Memory B cell (primary cell): ENCODE measurements at places on chromosomes 2 and 18.

GRCh38 chr2:207975921-207976320 lies 49.4 kb downstream of the PLEKHM3 start:
- no peak for DNase-seq

DNA sequence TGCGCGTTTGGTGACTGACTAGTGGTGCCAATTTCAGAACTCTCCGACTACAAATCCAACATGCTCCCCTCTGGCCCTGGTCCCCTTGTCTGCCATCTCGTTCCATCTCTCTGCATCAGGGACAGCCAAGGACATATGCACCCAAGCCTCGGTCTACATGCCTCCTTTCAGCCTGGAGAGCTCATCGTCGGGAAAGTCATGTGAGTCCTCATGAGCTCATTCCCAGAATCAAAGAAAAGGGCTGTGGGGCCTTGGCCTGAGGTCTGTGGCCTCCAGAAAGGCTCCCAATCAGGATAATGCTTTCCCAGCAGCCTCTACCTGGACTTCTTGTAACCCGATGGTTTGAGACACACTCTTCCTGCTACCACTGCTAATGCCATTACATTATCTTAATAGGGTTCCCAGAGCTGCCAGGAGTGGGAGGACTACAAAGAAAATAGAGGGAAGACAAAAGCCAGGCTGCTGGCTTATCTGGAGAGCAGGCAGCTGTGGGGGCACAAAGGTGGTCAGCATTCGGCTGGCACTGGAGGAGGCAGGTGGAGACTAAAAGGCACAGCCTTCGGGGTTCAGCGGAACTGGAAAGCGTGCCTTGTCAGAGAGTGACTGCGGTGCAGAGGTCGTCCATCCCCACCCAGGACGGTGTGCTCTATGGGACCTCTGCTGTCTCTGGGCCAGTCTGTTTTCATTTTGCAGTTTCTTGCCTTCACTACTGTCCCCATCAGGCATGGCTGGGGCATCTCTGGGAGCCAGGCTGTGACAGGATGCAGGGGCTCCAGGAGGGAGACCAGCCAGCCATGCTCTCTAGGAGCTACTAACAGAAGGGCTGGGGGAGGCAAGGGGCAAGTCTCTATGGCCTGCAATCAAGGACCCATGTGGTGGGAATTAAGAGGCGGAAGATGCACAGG lies 104.4 kb upstream of the SMAD2 start:
- DNase-seq: no peak

DNA sequence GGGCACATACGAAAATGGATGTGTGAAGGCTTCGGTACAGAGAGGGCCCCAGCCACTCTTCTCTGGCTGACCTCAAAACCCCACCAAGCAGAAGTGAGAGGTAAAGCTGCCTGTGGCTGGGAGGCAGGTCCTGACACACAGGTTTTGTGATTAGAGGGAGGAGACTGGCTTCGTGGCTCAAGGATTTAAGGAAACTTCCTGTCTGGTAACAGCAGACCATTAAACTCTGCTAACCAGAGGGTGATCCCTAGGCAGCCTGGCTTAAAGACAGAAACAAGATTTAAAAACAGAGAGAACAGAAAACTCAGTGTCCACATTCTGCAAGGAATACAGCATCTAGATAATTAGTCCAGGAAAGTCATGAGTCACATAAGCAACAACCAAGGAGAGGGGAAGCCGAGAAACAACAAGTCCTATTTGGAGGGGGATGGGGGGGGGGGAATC lies 101.9 kb downstream of the NFATC1 start:
- no peak for DNase-seq

DNA sequence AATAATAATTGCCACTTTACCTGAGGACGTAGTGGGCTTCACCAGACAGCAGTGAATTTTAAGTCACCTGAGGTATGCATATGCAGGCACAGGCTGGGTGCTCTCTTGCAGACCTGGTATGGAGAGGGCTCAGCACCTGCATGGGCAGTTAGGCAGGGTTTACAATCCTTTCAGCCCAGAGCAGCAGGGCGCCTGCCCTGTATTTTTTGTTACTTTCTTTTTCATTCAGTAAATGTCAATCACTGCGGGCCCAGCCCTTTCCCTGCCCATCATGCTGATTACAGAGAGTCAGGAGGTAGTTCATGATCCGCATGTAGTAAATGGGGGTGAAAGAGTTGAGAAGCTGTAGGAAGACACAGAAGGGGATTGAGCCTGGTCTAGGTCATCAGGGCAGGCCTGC lies 147.0 kb upstream of the ALPP start:
- no peak for DNase-seq

GRCh38 chr18:41553716-41554115 lies 401.3 kb upstream of the PIK3C3 start:
- no peak for DNase-seq

DNA sequence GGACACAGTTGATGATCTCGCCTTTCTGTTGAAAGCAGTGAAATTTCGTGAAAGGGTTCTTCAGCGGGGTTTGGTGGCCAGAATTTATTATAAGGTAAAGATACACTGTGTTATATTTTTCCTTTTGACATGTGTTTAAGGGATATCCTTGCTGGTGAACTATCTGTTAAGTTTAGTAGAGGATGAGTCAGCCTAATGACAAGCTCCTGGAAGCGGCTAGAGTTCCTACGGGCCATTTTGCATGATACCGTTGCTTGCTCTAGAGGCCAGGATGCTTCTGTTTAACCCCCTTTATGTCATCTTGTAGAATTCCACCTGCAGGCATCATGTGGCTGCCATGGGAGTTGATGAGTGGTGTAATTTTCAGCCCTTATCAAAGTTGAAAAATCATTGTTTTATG lies 124.8 kb upstream of the BCL2L11 start:
- DNase-seq: no peak

- no peak for DNase-seq
These were observed 22.3 kb upstream of the ORC2 start for GRCh38 chr2:200985799-200986198.

DNA sequence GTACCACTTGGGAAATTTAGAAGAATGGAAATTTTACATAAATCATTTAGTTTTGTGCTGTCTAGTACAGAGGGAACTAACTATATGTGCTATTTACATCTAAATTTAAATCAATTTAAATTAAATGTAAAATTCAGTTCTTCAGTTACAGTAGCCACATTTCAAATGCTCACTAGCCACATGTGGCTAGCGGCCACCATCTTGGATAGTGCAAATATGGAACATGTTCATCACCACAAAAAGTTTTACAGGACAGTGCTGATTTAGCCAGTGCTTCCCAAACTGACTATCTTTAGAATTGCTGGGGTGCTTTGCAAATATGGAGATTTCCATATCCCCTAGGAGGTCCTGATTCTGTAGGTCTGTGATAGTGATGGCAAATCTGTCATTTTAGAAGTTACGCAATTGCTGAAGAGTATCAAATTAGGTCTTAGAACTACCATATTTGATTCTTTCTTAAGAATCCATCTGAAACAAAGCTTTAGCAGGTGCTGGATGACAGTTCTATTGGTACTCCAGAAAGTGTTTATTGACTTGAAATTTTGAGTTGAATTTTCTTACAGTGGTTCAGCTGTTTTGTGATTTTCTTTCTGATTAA lies 12.8 kb downstream of the EHBP1 start:
- DNase-seq: no peak

- no peak for DNase-seq
These were observed 345.9 kb downstream of the TSN start for GRCh38 chr2:122101319-122101718.

GRCh38 chr18:35245719-35246317 lies 5.0 kb downstream of the ZNF397 start:
- no peak for DNase-seq

GRCh38 chr2:66874411-66874810 lies 439.5 kb downstream of the MEIS1 start:
- DNase-seq: no peak

GRCh38 chr18:54284981-54285785 lies 15.9 kb downstream of the POLI start:
- no peak for DNase-seq

- no peak for DNase-seq
These were observed 203.3 kb downstream of the PIEZO2 start for GRCh38 chr18:10946058-10946457.

DNA sequence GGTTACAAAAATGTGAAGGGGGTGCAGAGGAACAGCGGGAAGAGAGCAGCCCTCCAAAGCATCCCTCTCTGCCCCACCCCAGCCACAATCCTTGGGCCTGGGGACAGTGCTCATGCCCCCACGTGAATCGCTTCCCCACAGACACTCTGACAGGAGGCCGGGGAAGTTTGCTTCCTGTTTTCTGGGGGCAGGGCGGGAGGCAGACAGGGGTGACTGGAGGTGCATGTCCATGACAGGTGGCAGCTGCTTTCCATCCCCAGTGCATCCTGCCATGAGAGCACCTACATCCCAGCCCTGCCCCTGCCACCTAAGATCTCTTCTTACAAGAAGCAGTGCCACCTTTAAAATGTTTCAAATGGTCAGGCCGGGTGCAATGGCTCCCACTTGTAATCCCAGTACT lies 47.2 kb upstream of the UBE2F start:
- DNase-seq: no peak

DNA sequence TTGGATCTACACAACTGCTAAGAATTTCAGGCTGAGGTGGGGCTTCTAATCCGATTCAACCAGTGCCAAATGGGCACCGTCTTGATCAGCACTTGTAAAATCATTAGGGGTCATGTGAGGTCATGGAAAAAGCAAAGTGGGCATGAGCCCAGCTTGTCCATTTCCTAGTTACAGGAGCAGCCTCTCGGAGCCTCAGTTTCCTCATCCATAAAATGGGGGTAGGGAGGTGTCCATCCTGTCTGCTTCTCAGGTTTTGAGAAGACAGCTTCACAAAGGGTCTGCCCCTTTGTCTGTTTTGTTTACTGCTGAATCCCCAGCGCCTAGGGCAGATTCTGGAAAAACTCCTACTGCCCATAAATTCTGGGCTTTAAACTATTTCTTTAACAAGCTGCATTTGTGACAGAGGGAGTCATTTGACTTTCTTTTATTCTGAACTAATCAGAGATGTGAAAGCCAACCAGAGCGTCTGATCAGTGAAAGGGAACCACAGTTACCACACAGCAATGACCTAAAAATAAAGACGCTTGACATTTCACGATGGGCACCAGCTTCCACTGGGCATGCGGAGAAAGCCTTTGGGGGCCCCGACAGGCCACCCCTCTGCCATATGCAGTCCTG lies 38.9 kb downstream of the DNMT3A start:
- DNase-seq: no peak

- DNase-seq: no peak
These were observed 108.7 kb upstream of the ALPP start for GRCh38 chr2:232269867-232270266.
